ENCODE measurements at places on chromosomes 3 and 15.

GRCh38 chr3:138059261-138059660 is 49.3 kb downstream of the CLDN18 start:
- DNase-seq, result no peak

DNA sequence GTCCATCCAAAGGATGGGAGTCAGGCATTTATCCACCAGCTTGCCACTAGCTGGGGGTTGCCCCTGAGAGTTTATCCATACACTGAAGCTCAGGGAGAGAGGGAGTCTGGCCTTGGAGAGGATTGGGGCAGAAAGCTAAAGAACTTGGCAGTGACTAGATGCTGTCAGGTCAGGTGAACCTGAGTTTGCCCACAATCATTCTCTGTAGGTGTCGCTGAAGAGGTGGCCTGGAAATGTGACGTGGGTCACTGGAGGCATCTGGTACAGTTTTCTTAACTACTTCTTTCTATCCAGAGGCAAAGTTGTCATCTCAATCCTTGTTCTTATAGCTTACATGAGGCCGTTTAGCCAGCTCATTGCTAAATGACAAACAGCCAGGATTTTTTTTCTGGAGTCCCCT is 298.0 kb upstream of the CTNNB1 start:
- no peak for DNase-seq

DNA sequence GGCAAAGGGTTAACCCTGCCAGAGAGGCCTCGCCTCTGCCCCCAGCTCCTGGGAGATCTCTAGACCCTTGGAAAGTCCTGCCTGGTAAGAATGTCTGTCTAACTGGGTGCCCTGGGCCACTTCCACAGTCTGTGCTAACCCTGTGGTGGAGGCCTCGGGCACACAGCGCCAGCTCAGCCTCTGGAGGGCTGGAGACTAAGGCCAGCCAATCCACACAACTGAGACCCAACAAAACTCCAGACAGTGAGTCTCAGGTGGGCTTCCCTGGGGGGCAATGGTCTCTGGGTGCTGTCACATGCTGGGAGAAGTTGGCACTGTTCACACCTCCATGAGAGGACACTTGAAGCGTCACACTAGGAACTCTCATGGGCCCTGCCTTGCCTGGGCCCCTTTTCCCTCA is 19.5 kb downstream of the ZXDC start:
- DNase-seq, result no peak

DNA sequence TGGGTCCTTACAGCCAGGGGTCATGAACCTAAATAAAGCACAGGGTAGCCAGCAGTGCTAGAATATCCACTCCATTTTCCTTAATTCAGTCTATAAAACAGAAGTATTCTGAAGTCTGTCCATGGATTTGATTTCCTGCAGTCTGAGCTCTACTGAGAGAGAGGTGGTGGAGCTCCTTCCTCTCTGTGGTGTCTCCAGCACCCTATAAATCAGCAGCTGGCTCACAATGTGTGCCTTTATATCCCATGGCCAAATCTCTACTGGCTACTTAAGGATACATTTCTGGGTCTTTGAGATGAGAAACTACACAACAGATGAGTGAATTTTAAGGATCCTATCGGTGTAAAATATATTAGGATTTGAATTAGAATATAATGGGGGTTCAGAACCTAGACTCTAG is 339.9 kb upstream of the RBMS3 start:
- DNase-seq, result no peak

DNA sequence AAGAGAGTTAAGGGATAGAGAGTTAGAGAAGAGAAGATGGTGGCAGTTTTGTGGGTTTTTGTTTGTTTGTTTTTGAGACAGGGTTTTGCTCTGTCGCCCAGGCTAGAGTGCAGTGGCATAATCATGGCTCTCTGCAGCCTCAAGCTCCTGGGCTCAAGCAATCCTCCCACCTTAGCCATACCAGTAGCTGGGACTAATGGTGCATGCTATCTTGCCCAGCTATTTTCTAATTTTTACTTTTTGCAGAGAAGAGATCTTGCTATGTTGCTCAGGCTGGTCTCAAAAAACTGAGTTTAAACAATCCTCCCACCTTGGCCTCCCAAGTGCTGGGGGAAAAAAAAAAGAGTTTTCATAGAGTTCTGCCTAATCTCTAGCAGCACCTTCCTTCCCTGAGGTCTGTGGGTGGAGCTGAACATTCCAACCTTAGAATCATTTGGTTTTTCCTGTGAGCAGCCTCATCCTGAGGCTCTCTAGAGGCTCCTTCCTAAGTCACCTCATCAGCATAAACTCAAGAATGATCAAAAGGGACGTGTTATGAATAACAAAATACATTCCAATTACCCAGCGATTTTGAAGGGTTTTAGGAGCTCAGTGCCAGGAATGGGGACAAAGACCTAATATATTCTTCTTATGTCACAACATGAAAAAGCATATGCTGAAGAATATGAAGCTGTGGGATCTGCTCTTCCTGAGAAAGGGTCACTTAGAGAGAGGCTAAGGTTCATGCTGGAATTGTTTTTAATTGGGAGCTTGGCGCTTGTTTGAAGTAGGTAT is 180.6 kb downstream of the LSAMP start:
- DNase-seq, result no peak

Measured in CD4-positive, alpha-beta T cell treated with Interleukin-17A for 4 hours (primary cell).